ENCODE measurements at places on chromosomes 7 and 10. TPM values are rescaled to one million over a fixed set of nuclear protein-coding genes. Genes with fewer than 3 reads are reported as not detected.
A peak's percentile ranks its signal among the peaks of the same experiment; 100 is the strongest.

DNA sequence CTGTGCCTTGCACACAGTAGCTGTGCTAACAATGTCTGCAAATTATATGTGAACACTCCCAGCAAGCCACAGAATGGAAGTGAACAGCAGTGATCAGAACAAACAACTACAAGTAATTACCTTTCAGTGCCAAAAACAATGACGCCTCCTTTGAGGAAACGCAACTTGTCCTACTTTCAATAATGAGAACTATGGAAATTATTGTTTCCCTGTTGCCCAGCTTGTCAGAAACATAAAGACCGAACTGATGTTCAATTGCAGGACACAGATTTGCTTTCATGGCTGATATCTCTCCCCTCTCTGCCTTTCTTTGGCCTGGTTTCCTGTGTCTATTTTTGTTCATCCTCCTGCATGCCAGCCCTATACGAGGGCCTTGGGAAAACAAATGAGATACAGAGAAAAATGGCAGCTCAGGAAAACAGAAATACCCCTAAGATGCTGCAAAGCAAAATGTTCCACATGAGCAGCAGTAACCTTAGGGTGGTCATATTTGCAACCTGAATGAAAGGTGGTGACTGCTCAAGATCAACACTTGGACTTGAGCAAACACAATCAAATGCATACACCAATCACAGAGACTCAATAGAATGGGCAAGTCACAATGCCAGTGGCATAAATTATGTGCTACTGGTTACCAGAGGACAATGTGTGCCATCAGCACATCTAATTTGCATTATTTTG is 26.8 kb downstream of the COBL start:
- no peak for DNase-seq
- no peaks in the 10 kb centered on the region for H3K36me3 ChIP-seq
- peaks cover 47% of the 10 kb centered on the region for H3K4me1 ChIP-seq
- peak overlapping the region; percentile 50 for H3K27ac ChIP-seq

DNA sequence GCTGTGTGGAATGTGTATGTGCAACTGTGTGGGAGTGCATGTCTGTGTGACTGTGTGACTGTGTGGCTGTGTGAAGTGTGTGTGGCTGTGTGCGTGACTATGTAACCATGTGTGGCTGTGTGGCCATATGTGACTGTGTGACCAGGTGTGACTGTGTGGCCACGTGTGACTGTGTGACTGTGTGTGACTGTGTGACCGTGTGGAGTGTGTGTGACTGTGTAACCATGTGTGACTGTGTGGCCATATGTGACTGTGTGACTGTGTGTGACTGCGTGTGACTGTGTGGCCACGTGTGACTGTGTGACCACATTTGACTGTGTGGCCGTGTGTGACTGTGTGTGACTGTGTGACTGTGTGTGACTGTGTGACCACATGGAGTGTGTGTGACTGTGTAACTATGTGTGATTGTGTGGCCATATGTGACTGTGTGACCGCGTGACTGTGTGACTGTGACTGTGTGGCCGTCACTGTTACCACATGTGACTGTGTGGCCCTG is 502.9 kb downstream of the DNAJB6 start:
- peaks cover 32% of the 10 kb centered on the region for H3K4me1 ChIP-seq
- 0 out of 2 replicates have a peak, but pooled peaks cover 2% of the 10 kb centered on the region for H3K27me3 ChIP-seq
- no peak overlapping the region for H3K27ac ChIP-seq
- DNase-seq: no peak
- H3K4me3 ChIP-seq: no peak overlapping the region

DNA sequence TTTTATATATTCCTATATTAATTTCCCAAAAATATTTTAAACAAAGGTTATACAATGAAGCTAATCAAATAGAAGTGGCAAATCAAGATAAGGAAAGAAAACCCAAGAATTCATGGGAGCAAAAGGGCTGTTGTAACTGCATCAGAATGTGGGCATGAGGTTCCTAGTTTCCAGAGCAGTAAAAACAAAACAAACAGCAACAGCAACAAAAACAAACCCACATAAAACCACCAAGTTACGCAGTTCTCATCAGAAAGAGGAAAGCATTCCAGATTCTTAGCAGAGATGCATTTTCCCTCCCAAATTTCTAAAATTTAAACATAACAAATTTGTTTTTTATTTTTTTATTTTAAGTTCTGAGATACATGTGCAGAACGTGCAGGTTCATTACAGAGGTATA is 34.8 kb upstream of the MSMB start:
- peaks cover 2% of the 10 kb centered on the region for H3K4me1 ChIP-seq
- H3K4me3 ChIP-seq: no peak overlapping the region
- DNase-seq: no peak
- no peak overlapping the region for H3K27ac ChIP-seq

The FAM13C gene
- total RNA-seq: 1.5 TPM

- H3K4me3 ChIP-seq: no peak overlapping the region
- H3K4me1 ChIP-seq: no peaks in the 10 kb centered on the region
- H3K27ac ChIP-seq: no peak overlapping the region
- no peak for DNase-seq
- no peaks in the 10 kb centered on the region for H3K27me3 ChIP-seq
These were observed 25.7 kb upstream of the WAPL start for GRCh38 chr10:86547296-86547695.

All from WTC11 (cell line).